ENCODE measurements at places on chromosomes 7 and 10.

- no peak for DNase-seq
These were observed 8.3 kb upstream of the COL1A2 start for GRCh38 chr7:94386416-94386815.

- no peak for DNase-seq
These were observed 994 bp upstream of the LRGUK start for GRCh38 chr7:134126146-134126545.

DNA sequence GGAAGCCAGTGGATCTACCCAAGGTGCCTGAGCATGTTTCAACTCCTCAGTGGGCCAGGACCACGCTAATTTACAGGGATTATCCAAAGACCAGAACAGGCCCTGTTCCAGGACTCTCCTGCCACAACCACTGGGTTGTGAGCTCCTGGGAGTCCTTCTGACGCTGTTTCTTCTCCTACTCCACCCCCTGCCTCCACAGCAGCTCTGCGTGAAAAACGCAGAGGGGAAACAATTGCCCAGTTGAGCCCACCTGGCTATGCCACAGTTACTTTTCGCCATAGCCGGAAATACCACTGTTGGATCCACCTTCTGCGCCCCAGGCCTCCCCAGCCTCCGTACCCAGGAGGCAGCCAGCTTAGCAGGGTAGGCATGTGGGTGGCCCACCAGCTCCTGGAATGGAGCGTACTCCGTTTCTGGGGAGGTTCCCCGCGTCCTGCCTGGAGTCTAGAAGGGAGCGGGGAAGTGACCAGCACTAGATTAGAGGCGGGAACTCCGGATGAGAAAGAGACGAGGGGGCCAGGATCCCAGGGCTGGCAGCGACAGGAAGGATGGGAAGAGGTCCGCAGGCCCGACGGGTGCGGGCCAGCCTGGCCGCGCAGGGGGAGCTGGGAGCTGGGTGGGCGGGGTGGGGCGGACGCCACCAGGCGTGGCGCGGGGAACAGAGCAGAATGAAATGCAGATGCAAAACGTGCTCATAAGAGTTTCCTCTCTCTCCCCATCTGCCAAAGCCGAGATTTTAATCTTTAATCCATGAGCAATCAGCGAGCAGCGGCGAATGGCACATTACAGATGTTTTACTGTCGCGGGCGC, 32.1 kb upstream of the PAX2 start:
- no peak for DNase-seq

DNA sequence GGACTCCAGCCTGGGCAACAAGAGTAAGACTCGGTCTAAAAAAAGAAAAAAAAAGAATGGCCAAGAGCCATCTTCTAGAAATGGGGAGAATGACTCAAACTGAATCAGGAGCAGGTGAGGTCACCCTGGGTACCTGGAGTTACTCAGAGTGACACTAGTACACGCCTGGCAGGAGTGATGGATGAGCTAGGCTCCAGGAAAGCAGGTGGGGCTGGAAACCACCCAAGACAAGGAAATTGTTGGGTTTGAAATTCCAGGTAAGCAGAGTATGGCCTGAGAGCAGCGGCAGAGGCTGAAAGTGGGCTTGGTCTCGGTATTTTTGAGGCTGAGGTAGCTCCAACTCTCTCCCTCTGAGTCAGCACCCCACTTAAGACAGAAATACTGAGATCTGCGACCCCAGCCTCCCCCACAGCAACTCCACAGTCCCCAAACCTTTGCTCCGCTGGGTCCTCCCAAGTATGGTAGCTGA, 18.5 kb downstream of the DDIT4 start:
- DNase-seq: peak; percentile 93

DNA sequence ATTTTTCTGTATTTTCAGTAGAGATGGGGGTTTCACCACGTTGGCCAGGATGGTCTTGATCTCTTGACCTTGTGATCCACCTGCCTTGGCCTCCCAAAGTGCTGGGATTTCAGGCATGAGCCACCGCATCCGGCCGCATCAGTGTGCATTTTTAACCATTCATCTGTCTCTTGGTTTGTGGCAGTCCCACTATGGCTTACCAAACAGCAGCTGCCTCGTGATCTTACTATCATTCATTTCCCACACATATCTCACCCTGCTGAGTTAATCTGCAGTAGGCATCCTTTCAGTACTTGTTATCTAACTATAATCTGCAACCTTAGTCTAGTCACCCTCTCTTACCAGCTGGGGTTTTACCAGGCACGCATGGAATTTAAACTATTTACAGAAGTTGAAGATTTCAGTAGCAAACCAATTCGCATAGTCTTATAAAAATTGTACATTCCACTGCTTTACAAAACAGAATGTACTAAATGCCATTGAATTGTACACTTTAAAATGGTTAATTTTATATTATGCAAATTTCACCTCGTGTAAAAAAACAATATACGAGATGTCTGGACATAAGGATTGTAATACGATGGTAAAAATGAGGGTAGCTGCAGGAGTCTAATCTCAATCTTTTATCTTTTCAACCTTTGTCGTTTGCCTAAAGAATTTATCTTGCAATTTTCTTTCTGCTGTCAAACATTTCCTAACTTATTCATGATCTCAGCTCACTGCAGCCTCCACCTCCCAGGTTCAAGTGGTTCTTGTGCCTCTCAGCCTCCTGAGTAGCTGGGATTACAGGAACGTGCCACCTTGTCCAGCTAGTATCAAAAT, 4.6 kb upstream of the TBC1D12 start:
- peak; percentile 20 for DNase-seq

- DNase-seq: no peak
These were observed 60.0 kb upstream of the KLF14 start for GRCh38 chr7:130793855-130794618.
